ENCODE measurements at places on chromosomes 16 and 17.

- DNase-seq: no peak
These were observed 23.2 kb downstream of the COTL1 start for GRCh38 chr16:84594725-84595038.

DNA sequence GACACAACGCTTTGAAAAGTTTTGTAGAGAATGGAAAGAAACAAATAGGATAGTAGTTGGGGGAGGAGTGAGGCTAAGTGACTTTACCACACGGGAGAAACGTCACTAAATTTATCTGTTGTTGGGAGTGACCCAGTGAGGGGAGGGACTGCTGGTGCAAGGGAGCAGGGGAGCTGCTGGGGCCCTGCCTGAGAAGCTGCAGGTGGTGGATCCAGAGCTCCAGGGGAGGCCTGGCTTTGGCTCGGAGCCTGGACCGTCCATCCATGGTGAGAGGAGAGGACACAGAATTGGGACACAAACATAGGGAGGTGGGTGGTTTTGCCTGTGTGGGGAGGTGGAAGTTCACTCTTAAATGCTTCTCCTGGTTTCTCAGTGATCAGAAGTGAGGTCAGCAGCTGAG is 107.6 kb downstream of the GOSR1 start:
- DNase-seq: no peak

DNA sequence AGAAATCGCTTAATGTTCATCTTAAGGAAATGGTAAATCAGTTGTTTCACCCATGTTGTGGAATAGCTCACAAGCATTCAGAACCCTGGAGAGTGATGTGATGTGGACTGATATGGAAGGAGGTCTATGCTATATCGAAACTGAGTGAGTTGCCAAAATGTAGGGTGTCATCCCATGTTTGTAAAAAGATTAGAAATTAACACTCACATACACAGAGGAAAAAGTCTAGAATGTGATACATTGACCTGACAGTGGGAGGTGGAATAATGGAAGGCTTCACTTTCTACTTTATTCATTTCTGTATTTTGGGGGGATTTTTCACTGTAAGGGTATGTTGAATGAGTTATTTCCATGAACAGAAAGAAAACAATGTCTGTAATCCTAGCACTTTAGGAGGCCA is 4.7 kb upstream of the PRM1 start:
- DNase-seq: no peak

- DNase-seq: no peak
These were observed 182.8 kb downstream of the HS3ST3A1 start for GRCh38 chr17:13418891-13419290.

- DNase-seq: peak; percentile 50
These were observed 13.5 kb downstream of the SLC46A1 start for GRCh38 chr17:28392491-28392890.

GRCh38 chr17:39660397-39661385 is 4.5 kb upstream of the TCAP start:
- DNase-seq: no peak
